ENCODE measurements at places on chromosomes 5 and 9.

- no peak for DNase-seq
Observed at GRCh38 chr9:126678989-126679388, 65.3 kb downstream of the LMX1B start.

- DNase-seq = no peak
Observed at GRCh38 chr9:35436933-35437332, 53.0 kb upstream of the RUSC2 start.

GRCh38 chr9:102106439-102106838, 368.0 kb upstream of the GRIN3A start:
- DNase-seq = no peak

DNA sequence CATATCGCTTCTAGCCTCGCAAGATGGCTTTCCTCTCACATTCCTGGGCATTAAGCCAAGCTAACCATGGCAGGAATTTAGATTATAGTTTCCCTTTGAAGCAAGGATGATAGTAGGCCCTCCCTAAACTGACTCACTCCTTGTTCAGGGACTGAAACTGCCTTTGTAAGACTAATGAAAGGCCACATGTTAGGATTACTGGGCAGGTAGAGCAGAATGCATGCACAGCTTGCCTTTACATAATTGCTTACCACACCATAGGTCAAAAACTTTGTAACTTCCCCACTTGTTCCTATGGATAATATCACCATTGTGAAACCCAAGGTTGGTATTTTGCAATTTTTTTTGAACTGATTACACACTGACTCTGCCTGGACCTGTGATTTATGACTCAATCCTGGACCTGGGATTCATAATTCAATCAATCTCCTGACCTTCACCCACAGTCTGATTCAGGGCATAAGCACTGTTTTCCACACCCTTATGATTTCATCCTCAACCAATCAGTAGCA, 41.0 kb upstream of the PRDM9 start:
- DNase-seq = no peak

GRCh38 chr5:53478411-53479044, 1.9 kb upstream of the FST start:
- DNase-seq = peak; percentile 74
